ENCODE measurements at places on chromosomes 11 and 22.

GRCh38 chr11:68881320-68881719 is 22.3 kb downstream of the MRPL21 start:
- DNase-seq, result no peak

DNA sequence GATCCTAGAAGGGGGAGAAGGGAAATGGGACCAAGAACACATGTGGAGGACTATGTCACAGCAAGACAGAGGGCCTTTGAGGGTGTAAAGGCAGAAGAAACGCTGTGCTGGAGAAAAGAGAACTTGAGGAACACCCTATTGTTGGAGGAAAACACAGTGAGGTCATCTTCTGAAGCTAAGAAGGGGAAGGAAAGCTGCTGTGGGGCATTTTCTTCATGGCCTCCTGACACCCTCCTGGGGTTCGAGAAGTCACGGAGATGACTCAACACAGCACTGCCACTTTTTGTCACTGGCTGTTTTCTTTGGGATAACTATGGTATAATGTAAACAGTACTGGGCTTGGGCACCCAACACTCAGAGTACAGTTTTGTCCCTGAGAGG is 492.6 kb upstream of the CADM1 start:
- DNase-seq, result no peak

GRCh38 chr11:9855579-9856287 is 191.9 kb downstream of the SWAP70 start:
- DNase-seq, result no peak

GRCh38 chr11:88040148-88040496 is 135.1 kb downstream of the RAB38 start:
- no peak for DNase-seq

DNA sequence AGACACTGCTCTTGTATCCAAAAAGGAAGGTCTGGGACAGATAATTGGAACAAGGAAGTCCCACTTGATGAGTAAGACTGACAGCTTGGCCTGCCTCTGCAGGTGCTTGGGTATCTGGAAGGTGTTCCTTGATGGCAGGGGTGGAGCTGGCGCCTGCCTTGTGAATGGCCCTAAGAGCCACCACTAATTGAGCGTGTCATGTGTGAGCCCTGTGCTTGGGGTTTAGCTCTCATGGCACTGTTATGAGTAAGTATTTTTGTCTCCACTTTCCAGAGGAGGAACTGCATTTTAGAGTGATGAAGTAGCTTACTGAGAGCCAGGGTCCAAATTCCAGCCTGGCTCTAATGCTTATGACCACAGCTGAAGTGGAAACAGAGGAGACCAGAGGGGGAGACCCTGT is 71.2 kb upstream of the NECTIN1 start:
- DNase-seq, result no peak

DNA sequence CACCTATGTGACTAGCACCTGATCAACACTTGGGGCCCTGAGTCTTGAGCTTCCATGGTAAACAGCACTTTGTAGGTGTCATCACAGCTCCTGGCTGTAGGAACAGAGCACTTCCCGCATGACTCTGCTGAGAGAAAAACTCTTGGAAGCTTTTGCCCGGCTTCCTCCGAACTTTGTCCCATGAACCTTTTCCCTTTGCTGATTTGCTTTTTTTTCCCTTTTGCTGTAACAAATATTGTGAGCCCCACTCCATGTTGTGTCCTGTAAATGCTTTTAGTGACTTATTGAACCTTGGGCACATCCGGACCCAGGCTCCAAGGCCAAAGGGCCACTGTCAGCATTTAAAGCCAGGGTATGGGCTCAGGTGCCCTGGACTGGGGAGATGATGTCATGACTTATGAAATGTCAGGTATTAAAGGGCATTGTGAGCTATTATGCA is 391.1 kb downstream of the TENM4 start:
- no peak for DNase-seq

GRCh38 chr11:124801636-124802312 is 1.6 kb upstream of the MSANTD2 start:
- DNase-seq, result no peak

GRCh38 chr22:32042924-32043323 is at the start of gene SLC5A1:
SLC5A1 (plus strand) TSS chr22:32043261; CDS start chr22:32043282, 21 bp downstream.
- DNase-seq, result no peak

GRCh38 chr11:30683176-30683575 is 97.0 kb upstream of the MPPED2 start:
- DNase-seq, result no peak

GRCh38 chr11:44597358-44598012 is 32.0 kb downstream of the CD82 start:
- no peak for DNase-seq

DNA sequence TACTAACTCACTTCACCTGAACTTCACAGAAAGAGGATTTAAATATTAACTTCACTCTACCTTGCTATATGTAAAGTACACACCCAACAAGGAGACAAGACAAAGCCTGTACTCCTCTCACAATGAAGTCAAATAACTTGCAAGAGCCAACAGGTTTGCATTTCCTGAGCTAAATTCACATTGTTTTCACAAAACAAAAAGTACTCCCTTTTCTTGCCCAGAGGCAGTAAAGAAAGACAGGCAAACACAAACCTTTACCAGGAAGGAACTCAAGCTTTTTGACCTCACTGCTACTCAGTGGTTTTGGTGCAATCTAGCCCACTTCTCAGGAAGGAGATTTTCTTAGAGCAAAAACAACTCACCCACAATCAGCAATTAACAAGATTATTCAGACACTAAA is 15.7 kb downstream of the USP28 start:
- DNase-seq, result no peak

- no peak for DNase-seq
Measured at GRCh38 chr11:101436511-101437142, 147.2 kb downstream of the TRPC6 start.

DNA sequence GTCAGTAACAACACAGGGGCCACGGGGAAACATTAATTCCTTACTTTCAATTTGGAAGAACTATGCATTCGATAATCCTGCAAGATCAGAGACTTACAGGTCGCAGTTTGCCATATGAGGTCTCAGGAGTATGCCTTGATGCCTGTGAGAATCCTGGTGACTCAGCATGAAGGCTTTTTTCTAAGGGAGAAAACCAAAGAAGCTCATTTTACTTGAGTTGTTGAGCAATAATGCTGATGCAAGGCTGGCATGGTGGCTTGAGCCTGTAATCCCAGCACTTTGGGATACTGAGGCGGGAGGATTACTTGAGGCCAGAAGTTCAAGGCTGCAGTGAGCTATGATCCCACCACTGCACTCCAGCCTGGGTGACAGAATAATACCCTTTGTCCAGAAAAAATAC is 26.6 kb downstream of the ATG16L2 start:
- no peak for DNase-seq

All from iPS DF 19.7 (cell line).